Dorsolateral prefrontal cortex (tissue), 122 donors: ENCODE measurements at places on chromosomes 12 and 14.

GRCh38 chr12:96500693-96501092, 11.3 kb downstream of the CFAP54 start:
- no peak for DNase-seq

- no peak for DNase-seq
Observed at GRCh38 chr12:98022961-98023360, 492.4 kb upstream of the TMPO start.

- no peak for DNase-seq
Observed at GRCh38 chr14:51341338-51341737, 101.3 kb downstream of the TMX1 start.

- no peak for DNase-seq
Observed at GRCh38 chr12:124586756-124587155, 19.3 kb upstream of the NCOR2 start.

DNA sequence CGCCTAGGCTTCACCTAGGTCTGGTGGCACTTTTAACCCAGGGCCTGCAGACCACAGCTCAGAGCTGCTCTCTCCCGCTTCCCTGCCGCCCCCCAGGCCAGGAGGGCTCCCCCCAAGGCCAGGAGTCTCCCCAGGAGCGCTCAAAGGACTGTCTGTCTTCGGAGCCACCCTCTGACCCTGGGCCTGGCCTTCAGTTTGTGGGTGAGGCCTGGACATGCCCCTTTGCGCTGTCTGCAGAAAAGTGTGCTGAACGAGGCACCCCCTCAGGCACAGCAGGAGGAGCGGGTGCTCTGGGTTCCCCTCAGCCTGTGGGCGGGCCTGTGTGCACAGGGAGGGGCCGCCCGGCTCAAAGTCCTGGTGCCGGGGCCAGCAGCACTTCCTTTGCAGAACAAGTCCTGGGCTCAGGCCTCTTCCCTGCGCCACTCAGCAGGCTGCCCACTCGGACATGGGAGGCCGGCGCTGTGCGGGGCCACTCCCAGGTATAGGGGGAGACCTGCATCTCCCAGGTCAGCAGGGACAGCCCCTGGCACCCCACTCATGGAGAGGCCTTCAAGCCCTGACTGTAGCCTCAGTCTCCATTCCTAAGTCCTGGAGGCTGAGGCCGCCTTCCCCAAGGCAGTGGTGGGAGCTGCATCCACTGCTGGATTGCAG, 14.3 kb downstream of the DEGS2 start:
- DNase-seq = no peak

DNA sequence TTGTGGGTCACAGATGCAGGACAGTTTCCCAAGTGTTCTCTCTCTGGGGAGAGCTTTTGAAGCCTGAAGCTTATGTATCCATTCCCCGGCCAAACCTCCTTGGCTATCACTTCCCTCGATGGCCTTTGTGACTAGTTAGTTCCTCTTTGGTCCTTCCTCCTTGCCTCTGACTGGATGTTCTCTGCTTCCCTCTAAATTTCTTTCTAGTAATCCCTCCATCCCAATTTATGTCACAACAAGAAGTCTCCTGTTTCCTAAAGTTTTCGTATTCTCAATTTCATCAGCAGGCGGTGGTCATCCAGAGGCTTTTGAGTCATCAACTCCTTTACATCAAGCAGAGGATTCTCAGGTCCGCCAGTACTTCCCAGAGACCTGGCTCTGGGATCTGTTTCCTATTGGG, 27.5 kb downstream of the A2ML1 start:
- DNase-seq = no peak

DNA sequence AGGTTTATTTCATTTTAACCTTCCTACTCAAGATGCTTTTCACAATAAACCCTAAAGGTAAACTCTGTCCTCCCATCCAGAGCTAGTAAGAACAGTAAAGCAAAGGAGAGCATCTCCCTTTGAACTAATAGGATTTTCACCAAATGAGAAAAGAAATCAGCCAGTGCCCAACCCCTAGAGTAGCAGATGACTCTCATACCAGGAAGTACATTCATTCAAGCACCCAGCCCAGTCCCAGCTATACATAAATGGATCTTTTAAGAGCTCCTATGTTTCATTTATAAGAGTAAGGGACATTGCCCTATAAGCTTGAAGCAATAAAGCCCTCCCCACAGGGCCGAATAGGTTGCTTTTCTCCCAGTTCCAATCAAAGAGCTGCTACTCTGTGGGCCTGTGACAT, 7.6 kb downstream of the BAZ2A start:
- no peak for DNase-seq

GRCh38 chr14:65495196-65495595, 82.7 kb downstream of the FUT8 start:
- DNase-seq = no peak
